Stimulated activated CD8-positive, alpha-beta memory T cell treated with anti-CD3 and anti-CD28 coated beads, Interleukin-7, amount 100 ng/mL, for 4 hours (primary cell): ENCODE measurements at places on chromosomes 7 and 10.

DNA sequence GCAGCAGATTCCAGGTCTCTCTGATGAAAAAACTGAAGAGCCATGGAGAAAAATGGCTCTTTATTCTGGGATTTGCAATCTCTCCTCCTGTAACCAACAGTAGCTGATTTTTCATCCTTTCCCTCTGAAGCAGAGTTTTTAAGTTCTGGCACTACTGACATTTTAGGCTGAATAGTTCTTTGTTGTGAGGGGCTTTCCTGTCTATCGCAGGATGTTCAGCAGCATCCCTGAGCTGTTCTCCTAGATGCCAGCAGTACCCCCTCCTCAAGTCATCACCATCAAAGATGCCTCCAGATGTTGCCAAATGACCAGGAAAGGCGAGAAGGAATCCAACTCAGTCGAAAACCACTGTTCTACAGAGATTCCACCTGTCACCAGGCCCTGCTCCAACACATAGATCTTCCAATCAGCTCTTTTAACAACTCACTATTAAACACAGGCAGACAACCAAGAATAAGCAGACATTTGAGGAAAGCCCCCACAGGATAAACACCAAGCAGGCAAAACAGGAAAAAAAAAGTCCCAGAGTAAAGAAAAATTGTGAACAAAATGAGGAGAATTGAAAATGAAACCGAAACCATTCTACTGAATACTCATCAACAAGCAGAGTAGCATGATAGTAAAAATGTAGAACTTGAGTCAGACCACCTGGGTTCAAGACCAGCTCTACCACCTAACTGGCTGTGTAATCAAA is 124.8 kb downstream of the MPP7 start:
- no peak for DNase-seq

GRCh38 chr10:31549896-31550295 is 230.9 kb downstream of the ZEB1 start:
- no peak for DNase-seq

DNA sequence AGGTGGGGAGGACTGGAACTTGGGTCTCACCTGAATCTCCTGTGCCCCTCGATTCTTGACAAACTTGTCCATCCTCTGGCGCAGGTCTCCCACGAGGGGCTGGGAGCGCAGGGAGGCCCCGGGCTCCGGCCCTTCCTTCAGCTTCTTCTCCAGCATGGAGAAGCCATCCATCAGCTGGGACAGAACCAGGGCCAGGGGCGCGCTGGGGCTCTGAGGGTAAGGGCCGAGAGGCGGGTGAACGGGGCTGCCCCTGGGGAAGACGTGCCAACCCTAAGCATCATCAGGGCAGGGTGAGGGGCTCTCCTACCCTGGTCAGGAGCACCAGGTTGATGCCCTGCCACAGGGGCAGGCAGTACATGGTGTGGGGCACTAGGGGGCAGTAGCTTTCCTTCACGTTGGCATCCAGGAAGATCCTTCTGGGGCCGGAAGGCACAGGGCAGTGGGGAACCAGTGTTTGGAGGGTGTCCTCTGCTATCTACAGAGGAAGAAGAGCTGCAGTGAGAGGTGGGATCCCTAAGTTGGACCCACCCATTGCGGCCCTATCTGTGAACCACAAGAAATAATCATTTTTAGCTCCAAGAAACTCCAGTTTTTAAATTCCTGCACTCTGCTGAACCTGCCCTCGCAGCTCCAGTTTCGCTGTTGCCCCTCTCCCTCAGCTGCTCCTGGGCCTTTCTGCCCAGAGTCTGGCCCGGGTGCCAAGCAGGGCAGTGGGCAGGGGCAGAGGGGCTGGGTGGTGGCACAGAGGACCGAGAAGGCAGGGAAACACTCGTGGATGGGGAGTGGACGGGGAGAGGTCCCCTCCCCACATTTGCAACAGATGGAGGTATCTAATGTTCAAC is 10.8 kb upstream of the PYROXD2 start:
- no peak for DNase-seq

GRCh38 chr7:3917436-3917835 is 616.4 kb downstream of the SDK1 start:
- no peak for DNase-seq

GRCh38 chr10:132469197-132469884 is 68.2 kb upstream of the INPP5A start:
- no peak for DNase-seq

DNA sequence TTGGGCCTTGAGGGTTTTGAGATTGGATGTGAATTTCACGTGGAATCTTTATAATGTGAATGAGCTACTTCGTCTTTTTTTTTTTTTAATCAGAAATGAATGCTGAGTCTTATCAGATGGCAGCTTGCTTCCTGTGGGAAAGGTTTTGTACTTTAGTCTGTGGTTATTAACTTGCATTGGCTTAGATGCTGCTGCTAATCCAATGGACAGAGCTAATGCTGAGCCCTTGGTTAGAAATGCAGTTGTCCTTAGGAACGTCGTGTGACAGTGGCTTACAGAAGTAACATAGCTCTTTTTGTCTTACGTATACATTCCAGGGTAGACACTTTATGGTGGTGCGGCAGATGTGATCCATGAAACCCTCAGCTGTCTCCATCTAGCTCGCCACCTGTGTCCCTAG is 32.8 kb downstream of the ADCY1 start:
- no peak for DNase-seq

DNA sequence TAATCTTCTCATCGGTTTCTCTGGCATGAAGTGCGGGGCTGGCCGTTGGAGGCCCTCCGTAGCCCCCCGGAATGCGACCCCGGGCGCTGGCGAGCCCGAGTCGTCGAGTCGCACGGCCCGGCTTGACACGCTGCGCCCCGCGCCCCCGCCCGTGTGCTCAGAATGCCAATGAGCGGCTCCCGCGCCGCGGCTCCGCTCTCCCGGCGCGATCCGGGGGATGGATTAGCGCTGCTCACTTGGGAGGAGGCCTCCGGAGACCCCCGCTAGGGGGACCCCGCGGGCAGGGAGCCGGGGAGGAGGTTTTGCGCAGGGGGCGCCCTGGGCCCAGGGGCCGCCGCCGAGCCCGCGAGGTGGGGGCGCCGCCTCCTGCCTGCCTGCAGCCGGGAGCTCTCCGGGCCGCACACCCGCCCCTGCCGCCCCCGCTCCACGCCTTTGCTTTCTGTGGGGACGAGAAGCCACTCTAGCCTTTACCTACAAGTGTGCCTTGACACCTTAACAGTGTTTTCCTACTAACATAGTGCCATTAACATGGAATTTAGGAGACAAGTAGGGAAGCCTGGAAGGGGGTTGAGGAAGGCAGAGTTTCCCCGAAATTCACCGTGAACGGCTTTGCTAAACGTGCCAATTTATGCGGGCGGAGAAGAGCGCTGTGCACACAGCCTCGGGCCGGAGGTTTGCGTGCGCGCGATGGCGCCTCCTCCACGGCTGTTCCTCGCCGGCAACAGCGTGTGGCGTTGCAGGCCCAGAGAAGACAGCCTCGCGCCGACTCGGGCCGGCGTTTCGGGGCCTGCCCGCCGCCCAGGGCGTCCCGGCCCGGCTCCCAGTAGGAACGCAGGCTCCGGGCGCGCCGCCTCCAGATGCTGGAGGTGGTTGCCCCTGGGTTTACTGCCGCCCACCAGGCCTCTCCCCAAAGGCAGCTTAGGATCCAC is 7.1 kb downstream of the SHH start:
- no peak for DNase-seq

- no peak for DNase-seq
Measured at GRCh38 chr7:108634036-108634435, 64.4 kb downstream of the DNAJB9 start.

DNA sequence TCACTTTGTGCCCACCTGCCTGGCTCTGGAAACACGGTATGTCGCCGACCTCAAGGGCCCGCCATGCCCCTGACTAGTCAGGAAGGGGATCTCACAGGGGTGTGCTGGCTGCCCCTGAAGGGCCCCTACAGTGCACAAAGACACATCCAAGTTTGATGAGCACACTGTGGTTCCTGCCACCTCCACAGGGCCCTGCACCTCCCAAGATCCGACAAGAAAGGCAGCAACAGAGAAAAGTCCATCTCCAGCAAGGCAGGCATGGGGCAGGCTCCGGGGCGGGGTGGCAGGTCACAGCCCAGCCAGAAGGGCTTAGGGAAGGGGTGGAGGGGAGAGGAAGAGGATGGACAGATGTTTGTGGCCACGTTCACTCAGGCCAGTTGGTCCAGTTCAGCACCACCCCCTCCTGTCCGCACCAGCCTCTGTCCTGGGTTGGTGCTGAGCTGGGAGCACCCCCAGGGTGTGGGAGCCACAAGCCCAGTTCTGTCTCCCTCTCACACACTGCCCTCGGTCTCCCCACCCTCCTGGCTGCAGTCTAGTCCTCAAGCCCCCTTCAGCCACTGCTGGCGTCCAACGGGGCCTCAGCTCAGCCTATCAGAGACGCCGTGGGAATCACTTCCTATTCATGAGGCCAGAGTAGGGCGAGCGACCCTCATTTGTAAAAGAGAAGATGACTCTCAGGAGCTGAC is 11.5 kb downstream of the DRGX start:
- DNase-seq, result no peak

DNA sequence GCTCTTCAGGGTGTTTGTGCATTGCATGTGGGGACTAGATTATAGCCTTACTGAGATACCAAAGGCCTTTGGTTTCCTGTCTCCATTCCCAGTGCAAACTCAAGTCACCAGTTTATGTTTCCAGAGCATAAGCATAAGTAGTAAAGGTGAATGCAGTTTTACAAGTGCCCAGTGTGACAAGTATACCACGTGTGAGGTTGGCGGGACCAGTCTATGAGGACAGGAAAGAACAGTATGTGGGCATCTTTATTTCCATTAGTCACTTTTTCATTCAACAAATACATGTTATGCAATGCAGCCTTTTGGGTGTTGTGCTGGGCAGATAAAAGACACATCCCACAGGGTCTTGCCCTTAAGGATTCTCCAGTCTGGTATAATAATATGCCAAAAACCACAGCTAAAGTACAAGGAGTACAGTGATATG is 146.5 kb downstream of the ARID5B start:
- peak; percentile 26 for DNase-seq

DNA sequence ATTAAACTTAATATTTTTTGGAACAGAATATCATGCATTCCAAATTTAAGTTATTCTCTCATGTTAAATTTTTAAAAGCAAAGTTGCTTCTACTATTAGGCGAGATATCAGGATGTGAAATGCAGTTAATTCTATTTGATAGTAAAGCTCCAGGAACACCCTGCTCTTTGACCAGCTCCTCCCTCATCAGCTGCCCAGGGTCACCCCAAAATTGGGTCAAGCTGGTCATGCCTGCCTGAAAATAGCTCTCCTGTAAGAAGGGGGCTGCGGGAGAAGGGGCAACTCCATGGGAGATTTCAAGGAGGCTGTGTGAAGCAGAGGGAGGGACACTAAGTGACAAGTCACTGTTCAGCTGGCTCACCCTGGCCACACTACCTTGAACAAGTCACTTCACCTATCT is 5.9 kb downstream of the PPP1R3C start:
- no peak for DNase-seq

DNA sequence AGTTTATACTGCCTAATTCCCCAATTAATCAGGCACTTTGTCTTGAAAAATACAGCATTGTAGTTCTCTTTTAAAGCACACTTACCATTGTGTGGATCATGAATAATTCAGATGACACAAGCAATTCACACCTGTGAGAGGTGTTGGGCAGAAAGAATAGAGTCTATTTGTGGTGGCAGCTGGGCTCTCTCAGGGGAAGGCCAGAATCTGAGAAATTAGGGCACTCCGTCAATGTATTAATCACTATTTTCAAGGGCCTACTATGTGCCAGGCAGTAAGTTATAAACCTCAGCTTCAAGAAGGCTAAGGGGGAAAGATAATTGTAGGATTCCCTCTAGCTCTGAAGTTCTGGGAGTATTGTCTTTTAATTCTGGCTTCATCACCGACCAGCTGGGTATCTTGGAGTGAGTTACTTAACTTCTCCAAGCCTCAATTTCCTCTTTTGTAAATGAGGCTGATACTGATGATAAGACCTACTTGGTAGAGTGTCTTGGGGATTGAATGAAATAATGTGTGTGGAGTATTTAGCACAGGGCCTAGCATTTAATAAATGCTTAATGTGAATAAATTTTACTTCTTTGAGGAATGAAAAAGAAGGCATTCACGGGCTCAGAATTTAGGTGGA is 2.5 kb downstream of the CHN2 start:
- DNase-seq, result no peak

DNA sequence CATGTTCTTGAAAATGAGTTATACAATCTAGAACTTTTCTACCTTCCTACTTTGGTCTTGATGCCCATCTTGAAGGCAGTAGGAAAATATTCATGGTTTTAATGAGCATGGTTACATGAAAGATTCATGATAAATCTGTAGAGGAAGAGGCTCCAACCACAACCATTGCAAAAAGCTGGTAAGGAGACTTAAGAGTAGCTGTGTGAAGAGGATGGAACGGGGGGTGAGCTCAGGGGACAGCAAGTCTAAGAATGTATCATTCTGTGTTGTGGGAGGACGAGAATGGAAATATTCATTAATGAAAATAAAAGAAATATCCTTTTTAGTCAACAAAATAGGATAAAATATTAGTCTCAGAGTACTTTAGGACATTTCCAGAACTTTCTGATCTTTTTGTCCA is 81.1 kb downstream of the BMPER start:
- DNase-seq, result no peak

DNA sequence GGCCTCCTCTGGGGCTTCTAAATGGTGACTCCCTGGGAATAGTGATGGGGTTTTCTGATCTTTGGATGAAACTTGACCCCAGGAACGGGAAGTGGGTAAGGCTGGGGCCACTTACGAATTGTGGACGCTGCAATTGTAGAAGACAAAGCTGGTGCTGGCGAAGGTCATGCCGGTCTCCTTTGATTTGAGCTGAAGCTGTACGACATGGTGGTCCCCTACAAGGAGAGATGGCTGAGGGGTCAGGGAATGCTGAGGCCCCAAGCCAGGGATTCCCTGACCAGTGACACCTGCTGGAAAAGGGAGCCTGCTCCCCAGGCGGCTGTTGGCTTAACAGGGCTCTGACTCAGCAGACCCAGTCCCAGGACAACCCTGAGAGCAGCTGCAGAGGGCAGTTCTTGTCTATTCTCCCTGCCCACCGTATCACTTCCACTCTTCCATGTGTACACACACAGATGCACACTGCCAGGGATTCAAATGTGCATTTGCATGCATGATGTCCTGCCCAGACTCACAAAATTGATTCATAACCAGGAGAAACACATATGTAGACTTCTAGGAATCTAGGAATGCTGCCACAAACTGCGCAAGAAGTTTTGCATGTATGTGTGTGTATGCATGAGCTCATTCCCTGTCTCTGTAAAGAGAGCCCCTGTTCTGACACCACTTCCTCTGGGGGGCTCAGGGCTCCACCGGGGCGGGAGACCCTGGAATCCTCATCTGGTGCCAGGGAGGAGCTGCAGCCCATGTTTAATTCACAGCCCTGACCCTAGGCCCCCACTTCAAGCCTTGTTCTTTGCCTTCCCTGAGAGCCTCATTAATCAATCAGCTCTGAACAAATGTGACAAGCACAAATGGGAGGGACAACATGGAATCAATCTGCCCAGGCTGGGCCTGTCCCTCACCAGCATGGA is 350.0 kb downstream of the PLXNA4 start:
- no peak for DNase-seq

GRCh38 chr7:71636329-71636728 is 504.4 kb downstream of the GALNT17 start:
- no peak for DNase-seq

GRCh38 chr10:36493516-36493880 is 631.9 kb upstream of the ANKRD30A start:
- DNase-seq, result no peak

GRCh38 chr7:107960272-107960671 is 42.7 kb downstream of the LAMB1 start:
- no peak for DNase-seq

GRCh38 chr7:39637963-39638485 is 14.7 kb downstream of the RALA start:
- DNase-seq, result no peak

GRCh38 chr10:66242885-66243284 is 683.0 kb upstream of the LRRTM3 start:
- no peak for DNase-seq

- DNase-seq, result no peak
Measured at GRCh38 chr7:130918129-130919052, 184.4 kb upstream of the KLF14 start.
